ENCODE measurements at places on chromosomes 7 and 10. TPM values are rescaled to one million over a fixed set of nuclear protein-coding genes. Genes with fewer than 3 reads are reported as not detected.

The GPRIN2 gene
- total RNA-seq: 12.6 TPM

The ZNF212 gene
- total RNA-seq: 13.4 TPM

The GRM3 gene
- total RNA-seq: not detected

The NRAP gene
- not detected for total RNA-seq

The TAS2R41 gene
- not detected for total RNA-seq

The PPIF gene
- 36.7 TPM for total RNA-seq

The LBX1 gene
- total RNA-seq: not detected

The FGFBP3 gene
- 2.7 TPM for total RNA-seq

The CASP2 gene
- total RNA-seq: 36.2 TPM

The NOD1 gene
- 15.6 TPM for total RNA-seq

The SNX10 gene
- total RNA-seq: 72.0 TPM

The BMPER gene
- 0.60 TPM for total RNA-seq

The CDH23 gene
- total RNA-seq: 6.4 TPM

The COL13A1 gene
- 5.2 TPM for total RNA-seq

The INHBA gene
- total RNA-seq: 5.9 TPM

The TBXAS1 gene
- total RNA-seq: 33.6 TPM

The ZCWPW1 gene
- total RNA-seq: 3.0 TPM

The RABGEF1 gene
- 26.8 TPM for total RNA-seq

The STK17A gene
- 15.5 TPM for total RNA-seq

The FAM25C gene
- total RNA-seq: not detected

The H2BK1 gene
- not detected for total RNA-seq

The MLXIPL gene
- 26.2 TPM for total RNA-seq

The POM121C gene
- 47.2 TPM for total RNA-seq

The CDK14 gene
- total RNA-seq: 33.9 TPM

The AKR1C8 gene
- 0.66 TPM for total RNA-seq

The TMEM273 gene
- total RNA-seq: 16.8 TPM

The CHN2 gene
- total RNA-seq: 22.5 TPM

The FRMPD2 gene
- total RNA-seq: 0.47 TPM

The NPY4R gene
- not detected for total RNA-seq

The HOXA7 gene
- 31.3 TPM for total RNA-seq

The NODAL gene
- total RNA-seq: not detected

The MTPN gene
- total RNA-seq: 101 TPM

The PTPRN2 gene
- total RNA-seq: 4.8 TPM

The PCBD1 gene
- total RNA-seq: 90.1 TPM

The OR2A5 gene
- not detected for total RNA-seq

The LIPM gene
- total RNA-seq: not detected

The TMEM178B gene
- 20.0 TPM for total RNA-seq

The ZPBP gene
- total RNA-seq: 0.22 TPM

The CALHM3 gene
- total RNA-seq: not detected

The ANTXRL gene
- 0.16 TPM for total RNA-seq

The AMPH gene
- total RNA-seq: 1.2 TPM

The CADPS2 gene
- total RNA-seq: 33.0 TPM

The FLNC gene
- 12.2 TPM for total RNA-seq

The SFTPA1 gene
- not detected for total RNA-seq

Data from kidney (tissue), 22 donors.